ENCODE measurements at places on chromosomes 5 and 9. TPM values are rescaled to one million over a fixed set of nuclear protein-coding genes. Genes with fewer than 3 reads are reported as not detected.

The FBLL1 gene
- total RNA-seq = 0.33 TPM

The SLC6A19 gene
- not detected for total RNA-seq

The RHOBTB3 gene
- total RNA-seq = 57.8 TPM

The IGIP gene
- 0.65 TPM for total RNA-seq

The HRCT1 gene
- total RNA-seq = 3.3 TPM

The PCDHA9 gene
- total RNA-seq = under 0.01 TPM

The CCDC183 gene
- not detected for total RNA-seq

The HACD4 gene
- total RNA-seq = 2.1 TPM

The PKN3 gene
- 7.6 TPM for total RNA-seq

The SMAD5 gene
- 21.8 TPM for total RNA-seq

The CATSPER3 gene
- 0.13 TPM for total RNA-seq

The GABRA6 gene
- not detected for total RNA-seq

The ABHD17B gene
- total RNA-seq = 15.5 TPM

The KIF4B gene
- total RNA-seq = not detected

The TRIM36 gene
- total RNA-seq = 0.76 TPM

The AGPAT2 gene
- total RNA-seq = 67.2 TPM

The C5orf58 gene
- not detected for total RNA-seq
